ENCODE measurements at places on chromosomes 7 and 10.

- peak; percentile 54 for DNase-seq
Measured at GRCh38 chr7:37290731-37291130, 157.9 kb downstream of the ELMO1 start.

DNA sequence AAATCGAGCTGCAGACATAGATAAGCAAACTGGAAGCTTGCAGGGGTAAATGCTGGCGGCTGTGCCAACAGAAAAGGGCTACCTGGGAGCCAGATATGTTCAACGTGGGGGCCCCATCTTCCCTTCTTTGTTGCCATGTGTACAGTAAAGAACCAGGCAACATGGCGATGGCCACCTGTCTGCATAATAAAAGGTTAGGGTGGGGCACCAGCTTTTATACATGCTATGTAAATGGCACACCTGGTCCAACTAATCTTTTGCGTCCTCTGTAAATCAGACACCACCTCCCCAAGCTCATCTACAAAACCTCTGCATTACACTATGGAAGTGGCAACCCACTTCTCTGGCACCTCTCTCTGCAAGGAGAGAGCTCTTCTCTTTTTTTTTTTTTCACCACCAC lies 13.9 kb downstream of the BUD31 start:
- DNase-seq: no peak

DNA sequence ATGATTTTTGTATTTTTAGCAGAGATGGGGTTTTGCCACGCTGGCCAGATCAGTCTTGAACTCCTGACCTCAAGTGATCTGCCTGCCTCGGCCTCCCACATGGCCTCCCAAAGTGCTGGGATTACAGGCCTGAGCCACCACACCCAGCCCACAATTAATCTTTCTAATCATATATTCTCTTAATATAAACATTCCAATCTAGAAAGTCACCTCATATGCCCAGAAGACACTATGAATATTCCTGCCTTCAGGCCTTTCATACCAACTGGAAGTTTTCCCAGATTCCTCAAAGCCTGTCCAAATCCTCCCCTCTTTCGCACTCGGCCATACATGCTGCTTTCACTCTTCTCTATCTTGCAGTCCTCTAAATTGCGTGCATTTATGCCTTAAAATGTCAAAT lies 32.6 kb downstream of the PDZD8 start:
- DNase-seq: no peak

GRCh38 chr10:61900829-61901792 lies at the start of gene ARID5B:
Gene ARID5B, plus strand, starts transcription at chr10:61901699. Its CDS starts 11 bp downstream, at chr10:61901710.
- DNase-seq: peak; percentile 8

- DNase-seq: no peak
Measured at GRCh38 chr7:128398016-128398840, 11.6 kb downstream of the IMPDH1 start.

- peak; percentile 8 for DNase-seq
Measured at GRCh38 chr10:93384006-93384405, 98.1 kb downstream of the MYOF start.

DNA sequence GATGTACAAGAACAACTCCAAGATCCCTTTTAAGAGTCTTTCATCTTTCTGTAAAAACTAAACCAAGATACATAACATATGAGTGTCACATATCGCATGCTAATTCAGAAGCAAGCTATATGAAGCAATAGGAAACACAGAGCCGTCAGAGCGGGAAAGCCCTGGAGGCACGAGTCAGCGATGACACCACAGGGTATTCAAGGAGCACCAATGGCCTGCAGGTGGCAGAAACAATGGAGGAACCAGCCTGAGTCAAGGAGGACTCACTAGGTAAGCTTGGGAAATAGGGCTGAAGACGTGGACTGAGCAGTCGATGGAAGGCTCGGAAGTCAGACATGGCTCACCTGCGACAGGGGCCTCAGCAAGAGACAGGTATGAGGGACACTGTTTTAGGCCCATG lies 214.4 kb downstream of the FAM107B start:
- peak; percentile 88 for DNase-seq

GRCh38 chr10:74079936-74080590 lies 70.6 kb downstream of the AP3M1 start:
- DNase-seq: no peak

GRCh38 chr7:155336812-155337602 lies 39.3 kb downstream of the INSIG1 start:
- no peak for DNase-seq

GRCh38 chr7:50914460-50914859 lies 131.8 kb upstream of the GRB10 start:
- no peak for DNase-seq

- DNase-seq: no peak
Measured at GRCh38 chr10:30184397-30185033, 125.1 kb upstream of the JCAD start.

GRCh38 chr7:16589881-16590280 lies 55.7 kb downstream of the ANKMY2 start:
- DNase-seq: no peak

DNA sequence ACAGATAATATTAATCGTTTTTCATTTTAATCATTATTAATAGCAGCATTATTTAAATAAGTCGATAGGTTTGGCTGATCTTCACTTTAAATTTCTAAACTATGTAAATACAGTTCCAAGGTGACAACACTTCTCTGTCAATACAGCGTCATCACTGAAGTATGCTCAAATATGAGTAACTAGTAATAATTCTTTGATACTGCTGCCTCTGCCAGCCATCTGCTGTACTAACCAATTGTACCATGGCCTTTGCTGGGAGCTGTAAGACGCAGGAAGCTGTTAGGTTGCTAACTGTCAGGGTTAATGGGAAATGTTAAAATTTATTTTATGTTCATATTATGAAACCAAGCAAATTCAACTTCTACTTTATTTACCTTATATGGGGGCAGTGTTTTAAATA lies 1650.5 kb upstream of the LRRTM3 start:
- no peak for DNase-seq

DNA sequence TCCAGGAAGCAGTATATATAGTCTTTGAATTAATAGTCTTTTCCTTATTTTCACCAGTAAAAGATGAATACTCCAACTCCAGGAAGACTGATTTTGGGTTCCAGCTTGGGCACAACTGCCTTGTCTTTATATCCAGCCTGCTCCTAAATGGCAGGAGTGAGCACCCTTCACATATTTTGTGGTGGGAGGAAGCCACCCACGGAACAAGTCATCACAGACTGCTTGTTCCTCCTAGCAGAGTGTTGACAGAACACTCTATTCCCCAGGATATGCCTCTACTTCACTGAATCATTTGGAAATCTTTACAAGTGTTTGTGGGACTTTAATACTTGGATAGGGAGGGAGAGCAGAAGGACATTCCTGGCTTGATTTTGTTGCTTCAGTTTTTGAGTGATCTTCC lies 31.7 kb downstream of the ITPRID1 start:
- DNase-seq: no peak

GRCh38 chr7:41084381-41084780 lies 618.5 kb downstream of the INHBA start:
- no peak for DNase-seq

DNA sequence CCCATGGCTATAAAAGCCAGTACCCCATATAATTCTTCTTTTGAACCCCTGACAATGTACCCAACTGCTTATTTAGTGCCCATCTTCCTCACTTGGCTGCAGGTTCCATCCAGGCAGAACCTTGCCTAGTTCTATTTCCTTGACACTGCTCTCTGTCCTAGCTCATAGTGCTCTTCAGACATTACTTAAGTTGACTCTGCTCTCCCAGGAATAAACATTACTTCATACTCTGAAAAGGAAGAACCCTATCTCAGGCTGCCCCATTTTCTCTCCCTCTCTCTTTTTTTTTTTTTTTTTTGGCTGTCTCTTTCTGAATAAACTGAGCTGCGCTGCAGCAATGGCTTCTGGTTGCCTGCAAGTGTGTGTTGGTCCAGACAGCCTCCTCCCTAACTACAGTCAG lies 21.0 kb downstream of the ACTA2 start:
- DNase-seq: no peak

GRCh38 chr7:17506095-17506494 lies 207.6 kb downstream of the AHR start:
- DNase-seq: no peak

- DNase-seq: no peak
Measured at GRCh38 chr10:122232769-122233168, 38.3 kb upstream of the BTBD16 start.

DNA sequence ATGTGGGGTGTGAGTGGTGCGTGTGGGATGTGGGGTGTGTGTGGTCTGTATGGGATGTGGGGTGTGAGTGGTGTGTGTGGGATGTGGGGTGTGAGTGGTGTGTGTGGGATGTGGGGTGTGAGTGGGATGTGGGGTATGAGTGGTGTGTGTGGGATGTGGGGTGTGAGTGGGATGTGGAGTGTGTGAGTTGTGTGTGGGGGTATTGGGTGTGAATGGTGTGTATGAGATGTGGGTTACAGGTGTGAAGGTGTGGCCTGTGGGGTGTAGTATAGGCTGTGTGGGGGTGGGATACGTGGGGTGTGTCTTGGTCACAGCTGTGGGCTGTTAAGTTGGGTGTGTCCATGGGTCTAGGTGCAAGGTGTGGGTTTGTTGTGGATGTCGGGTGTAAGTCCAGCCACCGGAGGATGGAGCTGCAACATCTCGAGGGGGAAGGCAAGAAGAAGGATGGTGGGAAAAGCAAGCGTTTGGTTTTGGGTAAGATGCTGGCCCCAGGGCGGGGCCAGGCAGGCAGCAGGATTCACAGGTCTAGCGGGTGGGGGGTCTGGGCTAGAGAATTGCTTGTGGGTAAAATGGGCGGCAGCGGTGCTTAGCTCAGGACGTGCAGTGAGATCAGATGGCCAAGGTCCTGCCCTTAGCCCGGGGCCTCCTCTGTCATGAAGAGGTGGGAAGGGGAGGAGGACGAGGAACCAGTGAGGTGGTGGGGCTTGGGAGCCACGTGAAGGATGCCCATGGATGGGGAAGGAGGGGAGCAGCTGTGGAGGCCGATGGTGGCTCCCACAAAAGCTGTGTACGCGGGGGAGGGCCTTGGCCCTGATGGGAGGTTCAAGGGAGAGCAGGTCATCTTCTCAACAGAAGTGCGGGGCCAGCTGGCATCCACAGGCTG lies 60.1 kb downstream of the CFAP46 start:
- no peak for DNase-seq

- DNase-seq: no peak
Measured at GRCh38 chr7:70778585-70778984, 353.4 kb upstream of the GALNT17 start.

DNA sequence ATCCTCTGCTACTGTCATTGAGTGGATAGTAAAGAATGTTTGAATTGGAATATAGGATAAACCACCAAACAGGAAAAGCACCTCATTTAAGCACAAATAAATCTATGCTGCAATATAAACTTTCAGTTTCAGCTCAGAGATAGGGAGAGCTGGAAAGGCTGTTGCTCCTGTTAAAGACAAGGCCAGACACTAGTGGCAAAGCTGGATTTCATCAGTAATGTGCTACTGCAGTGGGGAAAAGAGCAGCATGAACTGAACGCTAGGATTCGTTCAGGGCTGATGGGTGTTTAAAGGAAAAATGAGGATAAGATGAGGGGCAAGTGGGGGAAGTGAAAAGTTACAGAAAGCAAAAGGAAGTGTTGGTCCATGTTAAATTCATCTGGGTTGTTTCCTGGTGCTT lies 775.4 kb upstream of the COBL start:
- no peak for DNase-seq

DNA sequence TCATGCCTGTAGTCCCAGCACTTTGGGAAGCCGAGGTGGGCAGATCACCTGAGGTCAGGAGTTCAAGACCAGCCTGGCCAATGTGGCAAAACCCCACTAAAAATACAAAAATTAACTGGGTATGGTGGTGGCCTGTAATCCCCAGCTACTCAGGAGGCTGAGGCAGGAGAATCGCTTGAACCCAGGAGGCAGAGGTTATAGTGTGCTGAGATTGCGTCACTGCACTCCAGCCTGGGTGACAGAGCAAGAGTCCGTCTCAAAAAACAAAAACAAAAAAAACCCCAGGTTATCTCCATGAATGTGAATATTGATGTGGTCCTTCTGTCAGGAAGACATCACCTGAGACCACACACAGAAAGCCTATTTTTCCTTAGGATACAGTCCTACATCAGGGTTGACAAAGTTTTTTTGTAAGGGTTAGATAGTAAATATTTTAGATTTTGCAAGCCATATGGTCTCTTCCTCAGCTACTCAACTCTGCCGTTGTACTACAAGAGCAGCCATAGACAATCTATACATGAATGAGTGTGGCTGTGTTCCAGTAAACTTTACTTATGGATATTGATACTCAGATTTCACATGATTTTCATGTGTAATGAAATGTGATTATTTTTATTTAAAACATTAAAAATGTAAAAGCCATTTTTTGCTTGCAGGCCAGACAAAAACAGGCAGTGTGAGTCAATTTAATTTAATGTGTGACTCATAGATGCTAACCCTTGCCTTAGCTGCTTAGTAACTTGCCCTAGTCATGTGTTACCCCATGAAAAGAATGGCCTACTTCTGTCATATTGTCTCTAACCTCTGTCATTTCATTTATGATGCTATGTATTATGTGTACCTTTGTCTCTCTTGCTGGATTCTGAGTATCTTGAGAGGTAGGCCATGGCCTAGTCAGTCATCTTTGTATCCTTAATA lies 78.1 kb downstream of the TPST1 start:
- peak; percentile 12 for DNase-seq

DNA sequence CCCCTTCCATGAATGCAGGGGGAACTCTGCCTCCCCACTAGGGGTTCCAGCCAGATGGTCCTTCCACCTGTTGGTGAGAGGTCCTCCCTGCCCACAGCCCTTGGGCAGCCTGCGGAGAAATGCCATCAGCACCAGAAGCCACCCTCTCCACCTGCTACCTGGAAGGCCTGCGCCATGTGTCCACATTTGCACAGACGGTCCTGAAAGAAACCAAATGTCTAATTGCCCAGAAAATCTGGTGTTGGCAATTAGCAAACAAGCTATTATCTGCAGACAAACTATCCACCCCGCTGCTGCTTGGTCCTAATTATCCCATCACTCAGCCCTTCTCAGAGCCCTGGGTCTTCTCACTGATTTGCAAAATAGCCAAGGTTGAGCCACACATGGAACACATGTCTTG lies 32.3 kb downstream of the HSPA12A start:
- DNase-seq: no peak

DNA sequence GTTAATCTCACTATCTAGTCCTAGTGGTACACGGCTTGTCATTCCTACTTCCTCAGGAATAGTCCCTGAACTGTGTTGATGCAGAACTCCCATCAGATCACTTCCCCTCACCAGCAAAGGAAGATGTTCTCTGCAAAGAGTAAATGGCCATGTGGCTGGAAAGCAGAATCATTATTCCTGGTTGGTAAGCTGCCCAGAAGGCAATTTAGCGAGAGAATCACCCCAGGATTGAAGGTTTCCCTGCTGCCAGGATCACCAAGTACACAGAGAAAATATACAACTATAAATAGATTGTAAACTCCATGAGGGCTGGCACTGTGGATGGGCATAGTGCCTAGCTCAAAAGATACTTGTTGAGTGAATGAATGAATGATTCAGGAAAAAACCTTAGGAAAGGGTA lies 115.0 kb downstream of the GFRA1 start:
- no peak for DNase-seq

GRCh38 chr10:3213208-3213607 lies 40.6 kb upstream of the PITRM1 start:
- no peak for DNase-seq

- DNase-seq: no peak
Measured at GRCh38 chr7:114439581-114439980, 25.0 kb downstream of the FOXP2 start.

GRCh38 chr7:70975754-70976153 lies 156.2 kb upstream of the GALNT17 start:
- no peak for DNase-seq

- no peak for DNase-seq
Measured at GRCh38 chr7:140673063-140673773, 473 bp downstream of the ADCK2 start.

- DNase-seq: no peak
Measured at GRCh38 chr7:84665339-84665738, 470.8 kb upstream of the SEMA3A start.

Data from MV-4-11 (cell line).